ENCODE measurements at places on chromosomes 16 and 17. TPM values are rescaled to one million over a fixed set of nuclear protein-coding genes. Genes with fewer than 3 reads are reported as not detected.

DNA sequence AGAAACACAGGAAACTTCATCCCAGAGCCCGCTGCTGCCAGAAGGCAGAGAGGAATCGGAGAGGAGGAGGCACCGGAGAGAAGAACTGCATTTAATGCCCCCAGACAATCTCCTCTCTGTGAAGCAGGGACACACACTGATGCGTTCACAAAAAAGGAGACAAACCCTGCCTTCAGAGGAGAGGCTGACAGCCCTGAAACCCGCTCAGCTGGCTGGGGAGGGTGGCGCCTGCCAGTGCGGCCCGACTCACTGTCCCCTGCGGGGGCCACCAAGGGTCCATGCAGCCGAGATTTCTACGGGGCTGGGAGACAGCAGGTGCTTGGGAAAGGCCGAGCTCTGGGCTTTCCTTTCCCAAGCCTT lies 21.9 kb upstream of the CACNG1 start:
- DNase-seq: no peak

- no peak for DNase-seq
Observed at GRCh38 chr17:38969281-38969680, 2.1 kb upstream of the FBXO47 start.

DNA sequence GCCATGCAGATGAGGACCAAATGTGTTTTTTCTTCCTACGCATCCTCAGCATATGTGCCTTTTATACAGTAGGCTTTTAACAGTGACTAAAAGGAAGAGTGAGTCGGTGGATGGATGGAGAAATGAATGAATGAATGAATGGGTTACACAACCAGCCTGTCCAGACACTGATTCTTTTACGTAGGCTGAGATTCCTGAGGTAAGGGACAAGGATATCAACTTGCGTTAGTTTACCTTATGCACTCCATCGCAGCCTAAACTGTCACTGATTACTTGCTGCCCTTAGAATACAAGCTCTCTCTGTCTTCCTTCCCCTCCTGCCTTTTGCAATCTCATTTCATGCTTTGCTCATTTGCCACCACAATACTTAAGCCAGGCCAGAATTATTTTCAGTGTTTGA lies 59.0 kb downstream of the RBFOX1 start:
- DNase-seq: no peak

GRCh38 chr17:17870247-17870646 lies 33.5 kb upstream of the SREBF1 start:
- no peak for DNase-seq

Gene NOXO1
- 34.6 TPM for total RNA-seq

Gene MT1M
- total RNA-seq: 60.6 TPM

Gene TAF1C
- total RNA-seq: 36.8 TPM

Data from left colon (tissue), 2 donors.